Posterior cingulate gyrus (tissue), 11 donors: ENCODE measurements at places on chromosomes 3 and 15.

GRCh38 chr15:25777037-25777436, 86.1 kb downstream of the ATP10A start:
- no peak for DNase-seq

GRCh38 chr3:26087751-26088150, 297.9 kb downstream of the OXSM start:
- DNase-seq = no peak

DNA sequence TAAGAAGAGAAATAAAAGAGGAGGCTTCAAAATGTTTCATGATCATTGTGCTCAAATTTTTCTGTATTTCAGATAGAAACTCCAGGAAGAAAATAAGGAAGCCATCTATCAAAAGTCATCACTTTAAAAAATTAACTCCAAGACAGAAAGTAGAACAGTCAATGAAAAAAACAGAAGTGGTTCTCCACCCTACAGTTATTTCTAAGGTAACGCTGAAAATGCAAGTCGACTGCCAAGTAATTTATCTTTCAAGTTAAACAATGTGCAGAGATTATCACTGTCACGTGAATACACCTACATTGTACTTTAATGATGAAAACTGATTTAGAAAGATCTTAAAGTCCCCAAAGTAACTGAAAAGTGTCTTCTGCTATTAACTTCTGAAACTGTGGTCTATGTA, 78.5 kb upstream of the SNRPA1 start:
- no peak for DNase-seq

DNA sequence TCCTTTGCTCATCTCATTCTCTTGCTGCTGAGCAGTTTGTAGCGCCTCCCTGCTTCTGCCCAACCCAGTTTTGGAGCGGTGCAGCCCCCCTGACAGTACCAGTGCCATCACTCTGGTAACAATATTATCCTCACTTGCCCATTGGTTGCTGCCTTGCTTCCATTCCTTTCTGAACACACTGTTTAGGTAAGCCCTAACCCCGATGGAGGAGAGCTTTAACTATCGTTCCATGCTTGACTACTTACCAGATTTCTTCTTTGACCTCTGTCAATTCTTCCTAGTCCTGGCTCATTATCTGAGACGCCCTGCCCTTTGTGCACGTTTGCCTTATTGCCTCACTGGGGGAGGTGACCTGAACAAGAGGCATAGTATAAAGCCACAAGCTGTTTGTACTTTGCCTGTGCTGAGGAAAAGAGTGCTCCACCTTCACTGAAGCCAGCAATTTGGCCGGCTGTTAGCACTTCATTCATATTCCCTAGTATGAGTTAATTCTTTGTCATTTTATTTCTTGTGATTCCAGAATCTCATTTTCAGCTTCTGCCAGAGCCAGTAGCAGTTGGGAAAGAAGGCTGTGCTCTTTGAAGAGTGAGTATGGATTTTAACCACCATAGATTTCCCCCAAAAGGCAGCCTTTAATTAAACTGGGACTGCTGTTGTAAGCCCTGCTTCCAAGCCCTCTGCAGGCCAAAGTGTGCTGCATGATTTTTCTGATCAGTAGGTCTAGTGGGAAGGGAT, 11.9 kb downstream of the ABHD6 start:
- DNase-seq = no peak

DNA sequence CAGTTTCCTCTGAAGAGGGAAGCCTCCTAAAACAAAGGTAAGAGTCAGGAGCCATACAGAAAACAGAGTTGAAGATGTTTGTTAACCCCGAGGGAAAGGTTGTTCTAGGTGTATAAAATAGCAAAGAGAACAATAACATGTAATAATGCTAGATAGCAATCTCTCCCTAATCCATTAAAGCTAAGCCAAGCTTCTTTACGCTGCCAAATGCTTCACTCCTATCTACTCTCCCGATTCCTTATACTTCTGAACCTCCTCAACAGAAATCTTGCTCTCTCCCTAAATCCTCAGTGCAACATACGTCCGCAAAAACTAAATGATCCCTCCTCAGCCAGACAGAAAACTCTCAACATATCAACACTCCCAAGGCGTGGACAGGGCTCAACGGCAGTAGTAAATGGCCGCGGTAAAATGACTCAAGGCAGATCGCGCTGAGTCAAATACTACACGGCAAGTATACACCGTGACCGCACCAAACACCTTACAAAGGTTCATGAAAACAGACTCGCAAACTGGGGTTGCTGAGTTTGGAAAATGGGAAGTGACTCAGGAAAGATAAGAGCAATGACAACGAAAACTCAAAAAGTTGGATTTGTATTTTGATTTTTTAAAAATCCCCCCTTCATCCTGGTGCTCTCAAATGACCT, 682 bp downstream of the CLDND1 start:
- DNase-seq = peak; percentile 72

- no peak for DNase-seq
Measured at GRCh38 chr15:70632491-70633102, 130.8 kb downstream of the UACA start.

DNA sequence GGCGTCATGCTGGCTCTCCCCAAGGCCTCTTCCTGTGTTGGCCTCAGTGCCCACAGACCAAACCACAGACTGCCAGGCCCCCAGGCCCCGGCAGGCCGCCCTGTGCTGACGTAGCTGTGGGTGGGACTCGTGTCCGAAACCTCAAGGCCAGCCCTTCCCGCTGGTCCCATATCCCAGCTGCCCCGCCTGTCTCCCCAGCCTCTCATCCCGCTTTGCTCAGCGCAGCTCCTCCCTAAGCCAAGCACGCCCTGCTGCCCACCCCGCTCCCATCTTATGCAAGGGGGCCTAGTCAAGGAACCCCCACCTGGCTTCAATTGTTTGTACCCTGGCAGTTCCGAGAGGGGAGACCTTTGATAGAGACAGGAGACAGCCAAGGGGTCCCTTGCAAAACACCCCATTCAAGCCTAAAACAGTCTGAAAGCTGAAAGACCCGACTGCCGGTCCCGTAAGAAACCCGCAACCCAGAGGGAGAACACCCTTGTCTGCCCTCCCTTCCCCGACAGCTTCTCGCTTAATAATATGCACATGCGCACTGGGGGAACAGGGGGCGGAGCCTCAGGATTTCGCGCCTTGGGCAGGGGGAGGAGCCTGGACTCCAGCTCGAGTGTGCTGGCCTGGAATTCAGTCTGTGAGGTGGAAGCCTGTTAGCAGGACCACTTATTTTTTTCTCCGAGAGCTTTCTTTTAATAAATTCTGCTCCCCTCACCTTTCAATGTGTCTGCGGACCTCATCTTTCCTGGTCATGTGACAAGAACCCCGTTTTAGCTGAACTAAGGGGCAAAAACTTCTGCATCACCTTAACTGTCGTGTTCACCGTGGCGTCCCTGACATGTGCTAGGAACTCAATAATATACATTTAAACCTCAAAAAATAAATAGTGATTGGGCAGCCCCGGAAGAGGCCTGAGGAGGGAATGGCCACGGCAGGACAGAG, 17.2 kb downstream of the TNFAIP8L3 start:
- peak; percentile 91 for DNase-seq

- DNase-seq = no peak
Measured at GRCh38 chr3:37402351-37402750, 228.0 kb upstream of the LRRFIP2 start.
